ENCODE measurements at places on chromosomes 6 and 20. TPM values are rescaled to one million over a fixed set of nuclear protein-coding genes. Genes with fewer than 3 reads are reported as not detected.

MYL9 gene
- 10.0 TPM for total RNA-seq

CST1 gene
- not detected for total RNA-seq

OPN5 gene
- total RNA-seq = not detected

- no peak for DNase-seq
Measured at GRCh38 chr20:44523746-44524145, 1.9 kb upstream of the SERINC3 start.

DNA sequence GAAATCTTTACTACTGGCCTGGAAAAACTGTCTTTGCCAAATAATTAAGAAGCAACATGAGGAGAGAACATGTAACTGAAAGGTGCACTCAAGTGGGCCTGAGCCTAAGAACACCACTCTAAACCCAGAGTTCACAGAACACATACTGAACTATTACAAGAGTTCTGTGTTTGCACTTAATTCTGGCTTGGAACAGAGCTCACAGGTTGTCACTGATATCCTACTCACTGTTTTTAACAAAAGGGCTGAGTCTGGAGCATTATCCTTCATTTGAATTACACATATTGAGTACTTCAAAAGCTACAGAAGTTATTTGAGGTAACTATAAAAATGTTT lies 164.7 kb downstream of the OGFRL1 start:
- DNase-seq = no peak

- peak; percentile 93 for DNase-seq
Measured at GRCh38 chr20:44204156-44204831, 6.3 kb downstream of the OSER1 start.

GRCh38 chr6:116842459-116842858 lies 13.6 kb upstream of the GPRC6A start:
- DNase-seq = no peak

DNA sequence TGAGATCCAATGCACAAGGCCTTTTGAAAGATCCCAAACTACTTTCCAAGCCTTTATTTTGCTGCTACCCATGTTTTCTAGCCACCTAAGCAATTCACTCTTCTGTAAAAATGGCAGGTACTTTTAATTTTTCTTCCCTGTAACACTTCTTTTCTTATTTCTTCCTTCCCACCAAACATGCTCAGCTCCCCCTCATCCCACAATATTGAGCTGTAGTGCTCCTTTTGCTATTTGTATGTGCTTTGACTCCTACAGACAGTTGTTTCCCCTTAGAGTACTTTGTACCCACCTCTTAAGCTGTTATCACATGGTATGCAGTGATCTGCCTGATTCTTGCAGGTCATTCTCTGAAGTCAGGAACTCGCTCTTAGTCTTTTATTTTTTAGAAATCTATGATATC lies 49.3 kb downstream of the QKI start:
- DNase-seq = no peak

Measured in HT1080 (cell line).